Osteoblast (primary cell): ENCODE measurements at places on chromosomes 11 and 22. TPM values are rescaled to one million over a fixed set of nuclear protein-coding genes. Genes with fewer than 3 reads are reported as not detected.

The DBX1 gene
- total RNA-seq = not detected in 2 replicates

The KLHL22 gene
- 36.9 and 46.6 TPM in 2 replicates for total RNA-seq

GRCh38 chr11:93494357-93494756, 48.8 kb downstream of the SMCO4 start:
- DNase-seq = no peak

- no peak for DNase-seq
These were observed 127.7 kb downstream of the MN1 start for GRCh38 chr22:27673839-27674238.

The KIAA1671 gene
- total RNA-seq = 16.6 and 18.3 TPM in 2 replicates

DNA sequence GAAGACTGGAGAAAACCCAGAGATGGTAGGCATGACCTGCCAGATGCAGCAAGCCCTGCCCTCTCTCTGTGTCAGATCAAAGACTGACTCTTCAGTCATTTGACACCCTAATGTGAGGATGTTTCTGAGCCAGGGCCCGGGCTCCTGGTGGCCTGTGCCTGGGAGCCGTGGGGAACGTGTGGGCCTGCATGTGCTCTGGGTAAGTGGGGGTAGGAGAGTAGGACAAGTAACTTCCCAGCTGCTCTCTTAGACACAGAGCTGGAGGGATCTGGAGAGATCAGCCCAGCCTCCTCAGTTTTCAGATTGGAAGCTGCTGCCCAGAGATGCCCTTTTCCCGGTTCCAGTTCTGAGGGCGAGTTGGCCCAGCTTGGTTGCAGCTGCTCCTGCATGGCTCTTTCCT, 110.8 kb downstream of the TEAD1 start:
- DNase-seq = no peak

- peak; percentile 56 for DNase-seq
These were observed 12.4 kb downstream of the C11orf24 start for GRCh38 chr11:68259122-68259959.

The DEUP1 gene
- under 0.01 TPM in 2 replicates for total RNA-seq

GRCh38 chr22:47558828-47559700, 796.6 kb downstream of the TBC1D22A start:
- DNase-seq = no peak

The RANGAP1 gene
- total RNA-seq = 29.8 and 31.8 TPM in 2 replicates

DNA sequence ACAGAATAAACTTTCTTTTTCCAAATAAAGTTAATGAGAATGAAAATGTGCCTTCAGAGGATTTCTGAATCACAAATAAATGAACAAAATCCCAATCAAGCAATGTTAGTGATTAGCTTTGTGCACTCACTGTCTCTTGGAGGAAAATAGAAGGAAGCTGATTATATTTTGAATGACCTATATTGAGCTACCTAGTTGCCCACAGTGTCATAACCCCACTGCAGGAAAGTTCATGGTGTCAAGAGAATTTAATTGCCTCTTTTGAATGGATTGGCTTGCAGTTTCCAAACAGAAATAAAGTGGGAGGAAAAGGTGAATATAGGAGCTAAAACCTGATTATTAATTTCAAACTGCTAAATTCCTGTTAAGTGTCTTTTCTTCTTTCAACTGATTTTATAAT, 515.9 kb downstream of the JRKL start:
- DNase-seq = no peak

GRCh38 chr11:19345848-19346681, 105.3 kb upstream of the E2F8 start:
- peak; percentile 90 for DNase-seq

The ANKK1 gene
- total RNA-seq = under 0.01 TPM in 1 of 2 replicates, not detected in the other

- peak; percentile 83 for DNase-seq
These were observed 64.4 kb downstream of the MYH9 start for GRCh38 chr22:36323182-36323854.

DNA sequence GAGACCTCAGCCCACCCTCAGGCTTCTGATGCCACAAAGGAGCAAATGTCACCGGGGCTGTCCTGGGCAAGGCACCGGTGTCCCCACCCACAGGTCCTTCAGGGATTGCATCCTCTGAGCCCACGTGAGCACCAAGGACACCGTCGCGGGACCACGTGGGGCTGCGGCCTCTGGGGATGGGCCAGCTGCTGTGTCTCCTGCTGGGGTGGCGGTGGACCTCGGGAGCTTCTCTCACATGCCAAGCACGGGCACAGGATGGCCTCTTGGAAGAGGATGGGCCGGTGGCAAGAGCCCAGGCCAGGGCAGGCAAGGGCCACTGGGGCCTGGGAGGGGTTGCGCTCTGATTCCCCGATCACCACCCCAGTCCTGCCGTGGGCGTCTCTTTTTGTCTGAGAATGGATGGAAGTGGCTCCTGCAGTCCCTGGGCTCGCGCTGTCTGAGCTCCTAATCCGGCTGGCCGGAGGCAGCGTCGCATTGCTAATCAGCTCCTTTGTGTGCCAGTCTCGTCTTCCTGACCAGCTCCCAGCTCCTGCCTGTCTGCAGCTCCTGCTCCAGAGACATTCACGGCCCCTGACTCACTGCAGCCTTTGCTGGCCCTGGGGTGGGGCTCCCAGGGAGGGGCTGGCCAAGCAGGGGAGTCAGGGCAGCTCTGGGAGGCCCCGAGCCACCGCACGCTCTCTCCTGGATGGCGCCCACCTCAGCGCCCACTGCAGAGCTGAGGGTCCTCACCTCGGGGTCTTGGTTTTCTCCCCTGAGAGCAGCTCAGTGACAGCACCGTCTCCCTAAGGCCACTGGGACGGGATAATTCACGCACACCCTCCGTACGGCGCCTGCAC, 146.7 kb downstream of the CTTN start:
- peak; percentile 93 for DNase-seq

GRCh38 chr11:100827934-100828661, 141.0 kb downstream of the ARHGAP42 start:
- no peak for DNase-seq

GRCh38 chr11:67648140-67648795, 2.3 kb downstream of the ACY3 start:
- DNase-seq = peak; percentile 44

- DNase-seq = no peak
These were observed 25.3 kb upstream of the PIK3C2A start for GRCh38 chr11:17233101-17233500.

DNA sequence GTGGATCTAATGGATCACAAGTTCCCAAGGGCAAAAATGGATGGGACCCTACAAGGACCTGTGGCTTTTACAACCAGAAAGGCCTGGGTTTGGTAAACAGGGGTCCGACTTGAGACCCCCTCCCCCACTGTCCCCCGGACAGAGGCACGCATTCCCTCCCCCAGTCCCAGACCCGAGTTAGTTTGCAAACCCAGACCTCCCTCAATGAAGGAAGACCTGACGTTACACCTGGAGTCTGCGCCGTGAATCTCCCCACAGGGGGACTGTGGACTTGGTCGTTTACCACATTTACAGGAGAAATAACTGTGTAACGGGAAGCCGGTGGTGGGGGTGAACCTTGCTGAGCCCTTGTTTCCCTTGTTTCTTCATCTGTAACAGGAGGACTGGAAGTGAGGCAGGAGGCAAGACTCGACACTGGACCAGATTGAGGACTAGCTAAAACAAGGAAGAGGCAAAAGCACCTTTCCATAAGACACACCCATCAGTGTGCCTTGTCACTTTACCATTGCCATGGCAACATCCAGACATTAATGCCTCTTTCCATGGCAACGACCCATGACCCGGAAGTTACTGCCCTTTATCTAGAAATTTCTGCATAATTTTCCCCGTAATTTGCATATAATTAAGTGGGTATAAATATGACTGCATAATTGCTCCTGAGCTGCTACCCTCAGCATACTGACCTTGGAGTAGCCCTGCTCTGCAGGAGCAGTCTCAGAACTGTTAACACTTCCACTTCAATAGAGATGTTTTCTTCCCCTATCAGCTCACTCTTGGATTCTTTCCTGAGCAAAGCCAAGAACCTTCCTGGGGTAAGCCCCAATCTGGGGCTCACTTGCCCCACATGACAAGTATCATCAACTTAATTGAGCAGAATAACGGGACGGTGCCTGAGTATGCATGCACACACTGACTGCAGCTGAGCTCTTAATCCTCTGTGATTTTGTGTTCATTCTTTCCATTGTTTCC, 25.4 kb downstream of the PDGFB start:
- peak; percentile 14 for DNase-seq

GRCh38 chr11:18313965-18314763, 7.8 kb downstream of the HPS5 start:
- DNase-seq = no peak

The PATE4 gene
- total RNA-seq = not detected in 2 replicates

DNA sequence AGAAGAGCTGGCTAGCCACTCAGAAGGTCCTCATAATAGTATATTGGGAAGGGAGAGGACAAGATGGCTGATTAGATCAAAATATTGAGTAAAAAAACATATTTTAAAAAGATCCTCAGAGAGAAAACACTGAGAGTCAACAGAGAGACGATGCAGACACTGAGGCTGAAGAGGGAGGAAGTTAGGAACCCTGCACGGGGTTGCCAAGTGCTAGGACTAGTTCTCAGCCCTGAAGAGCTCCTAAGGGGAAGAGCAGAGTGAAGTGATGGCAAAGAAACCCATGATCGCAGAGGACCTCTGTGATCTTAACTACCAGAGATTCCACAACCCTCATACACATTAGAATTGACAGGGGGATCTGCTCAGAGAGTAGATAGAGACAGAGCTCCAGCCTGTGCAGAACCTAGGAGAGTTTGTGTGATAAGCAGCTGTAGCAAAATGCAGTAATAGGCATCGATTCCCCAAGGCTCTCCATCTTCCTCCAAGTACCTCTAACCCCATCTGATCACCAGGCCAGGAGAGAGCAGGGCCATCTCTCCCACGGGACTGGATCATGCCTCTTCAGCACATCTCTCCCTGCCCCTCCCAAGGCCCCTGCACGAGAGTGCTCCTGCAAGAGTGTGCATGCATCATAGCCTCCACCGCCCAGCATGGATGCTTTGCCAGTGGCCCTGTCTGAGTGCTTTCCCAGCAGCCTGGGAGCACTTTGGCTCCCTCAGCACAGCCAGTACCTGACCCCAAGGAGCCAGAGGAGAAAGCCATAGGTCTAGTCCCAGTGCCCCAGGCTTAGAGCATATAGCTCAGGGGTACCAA, 41.2 kb upstream of the ARL14EP start:
- no peak for DNase-seq

DNA sequence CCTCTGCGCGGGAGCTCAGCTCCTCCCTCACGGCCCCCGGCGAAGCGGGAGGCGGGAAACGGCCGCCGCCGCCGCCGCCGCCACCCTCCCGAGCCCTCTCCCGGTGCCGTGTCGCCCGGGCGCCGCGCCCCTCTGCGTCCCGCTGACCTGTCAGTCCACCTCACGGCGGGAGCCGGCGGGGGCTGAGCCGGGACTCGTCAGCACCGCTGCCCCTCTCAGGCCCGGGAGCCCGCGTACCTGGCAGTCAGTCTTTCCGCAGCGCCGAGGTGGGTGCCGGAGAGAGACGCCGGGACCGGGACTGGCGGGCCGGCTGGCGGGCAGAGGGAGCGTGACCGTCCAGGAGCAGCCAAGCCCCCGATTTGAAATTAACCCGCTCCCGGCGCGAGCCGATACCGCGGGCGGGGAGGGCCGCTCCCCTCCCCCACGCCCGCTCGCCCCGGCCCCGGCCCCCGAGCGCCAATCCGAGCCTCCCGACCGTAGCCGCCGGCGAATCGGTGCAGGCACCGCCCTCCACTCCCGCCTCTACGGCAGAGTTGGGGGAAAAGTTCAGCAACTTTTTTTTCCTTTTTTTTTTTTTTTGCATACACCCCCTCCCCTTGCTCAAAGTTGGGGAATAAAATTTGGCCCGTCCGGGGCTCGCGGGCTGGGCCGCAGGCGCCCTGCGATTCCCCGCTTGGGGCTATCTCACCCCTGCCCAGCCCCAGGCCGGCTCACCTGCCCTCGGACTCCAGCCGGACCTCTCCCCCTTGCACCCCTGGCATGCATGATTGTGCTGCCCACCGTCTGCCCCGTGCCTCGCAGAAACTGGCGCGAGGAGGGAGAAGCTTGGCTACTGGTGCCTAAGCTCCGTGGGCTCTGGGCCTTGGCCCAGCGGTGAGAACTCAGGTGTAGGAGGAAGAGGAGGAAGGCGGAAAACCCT, 774 bp upstream of the E2F8 start:
- DNase-seq = peak; percentile 90

DNA sequence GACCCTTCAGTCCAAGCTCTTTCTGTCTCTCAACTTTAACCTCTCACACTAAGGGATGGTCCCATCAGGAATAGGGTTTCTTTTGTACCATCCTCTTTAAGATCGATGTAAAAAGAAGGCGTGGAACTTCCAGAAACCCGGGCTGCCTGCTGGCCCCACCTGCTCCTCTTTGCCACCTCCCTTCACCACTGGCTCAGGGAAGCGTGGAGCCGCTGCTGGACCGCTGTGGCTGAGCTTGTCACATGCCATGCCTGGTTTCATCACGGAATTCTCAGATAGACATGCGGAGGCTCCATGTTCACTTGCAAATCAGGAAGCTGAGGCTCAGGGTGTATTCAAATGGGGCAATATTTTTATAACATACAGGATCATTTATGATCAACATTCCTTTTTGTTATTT, 399.7 kb downstream of the BRD1 start:
- DNase-seq = no peak

The MMP11 gene
- total RNA-seq = 23.5 and 41.3 TPM in 2 replicates

DNA sequence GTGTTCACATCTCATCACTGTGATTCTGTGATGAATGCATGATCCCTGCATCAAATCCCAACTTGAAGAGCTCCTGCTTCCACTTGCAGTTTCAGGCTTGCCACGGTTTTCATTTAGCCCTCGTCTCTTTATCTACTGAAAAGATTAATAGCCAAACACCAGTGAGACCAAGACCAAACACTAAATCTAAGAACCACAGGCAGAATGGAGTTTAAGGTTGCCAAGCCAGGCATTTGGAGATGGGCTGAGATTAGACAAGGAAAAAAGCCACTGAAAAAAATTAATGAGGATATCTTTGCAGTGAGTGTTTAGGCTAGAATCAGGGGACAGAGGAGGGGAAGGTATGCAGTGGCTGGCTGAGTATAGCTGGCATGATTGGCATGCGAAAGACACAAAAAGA, 227.2 kb upstream of the BLID start:
- DNase-seq = no peak

DNA sequence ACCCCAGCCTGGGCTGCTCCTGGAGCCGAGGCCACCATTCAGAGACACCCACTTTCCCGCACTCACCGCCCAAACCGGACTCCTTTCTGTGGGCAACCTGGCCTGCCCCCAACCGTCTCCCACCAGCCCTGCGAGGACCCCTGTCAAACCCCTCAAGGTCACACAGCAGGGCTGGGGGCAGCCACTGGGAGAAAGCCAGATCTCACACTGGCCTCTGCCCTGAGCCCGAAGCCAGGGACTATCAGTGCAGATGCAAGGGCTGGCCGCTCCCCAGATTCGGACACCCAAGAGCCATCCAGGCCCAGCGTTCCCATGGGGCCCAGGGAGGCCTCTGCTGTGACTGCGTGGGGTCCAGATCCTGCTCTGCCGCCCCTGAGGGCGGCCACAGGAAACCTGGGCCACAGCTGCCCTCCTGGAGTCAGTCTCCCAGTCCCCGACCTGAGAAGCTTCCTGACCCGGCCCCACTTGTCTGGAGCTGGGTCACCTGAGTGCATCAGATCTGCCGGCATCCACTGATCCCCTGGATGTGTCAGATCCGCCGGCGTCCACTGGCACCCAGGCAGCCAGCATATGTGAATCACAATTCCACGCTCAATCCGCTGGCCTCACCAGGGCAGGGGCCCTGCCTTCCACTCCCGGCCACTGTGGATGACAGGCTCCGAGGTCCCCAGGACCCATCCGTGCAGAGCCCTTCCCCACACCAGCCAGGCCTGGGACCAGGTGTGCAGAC, 139.7 kb downstream of the BRD1 start:
- no peak for DNase-seq

GRCh38 chr11:130212431-130212961, 52.9 kb downstream of the ST14 start:
- DNase-seq = peak; percentile 14
